ENCODE measurements at places on chromosomes 11 and 22.

- DNase-seq: no peak
Observed at GRCh38 chr11:88115828-88116755, 59.2 kb downstream of the RAB38 start.

DNA sequence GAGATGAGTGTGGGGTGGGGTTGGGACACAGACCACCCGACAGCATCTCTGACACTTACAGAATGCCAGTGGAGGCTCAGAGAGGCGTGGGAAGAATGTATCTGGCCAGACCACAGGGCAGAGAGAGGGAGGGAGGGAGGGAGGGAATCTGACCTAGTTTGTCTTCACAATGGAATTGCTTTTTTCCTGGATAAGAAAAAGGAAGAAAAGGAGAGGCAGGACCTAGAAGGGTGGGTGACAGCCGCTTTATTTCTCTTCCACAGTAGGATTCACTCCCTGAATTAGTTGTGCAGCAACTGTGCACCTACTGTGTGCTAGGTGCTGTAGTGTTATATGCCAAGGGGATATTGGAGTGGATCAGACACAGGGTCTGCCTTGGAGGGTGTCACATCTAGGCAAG is 3.7 kb downstream of the KCNK4 start:
- DNase-seq: no peak

GRCh38 chr11:11454671-11455223 is 101.7 kb upstream of the CSNK2A3 start:
- DNase-seq: no peak

GRCh38 chr11:28770806-28771205 is 662.6 kb downstream of the METTL15 start:
- no peak for DNase-seq

GRCh38 chr11:2766166-2766565 is 66.4 kb upstream of the KCNQ1OT1 start:
- DNase-seq: no peak

GRCh38 chr11:110243791-110244190 is 52.6 kb downstream of the RDX start:
- no peak for DNase-seq

DNA sequence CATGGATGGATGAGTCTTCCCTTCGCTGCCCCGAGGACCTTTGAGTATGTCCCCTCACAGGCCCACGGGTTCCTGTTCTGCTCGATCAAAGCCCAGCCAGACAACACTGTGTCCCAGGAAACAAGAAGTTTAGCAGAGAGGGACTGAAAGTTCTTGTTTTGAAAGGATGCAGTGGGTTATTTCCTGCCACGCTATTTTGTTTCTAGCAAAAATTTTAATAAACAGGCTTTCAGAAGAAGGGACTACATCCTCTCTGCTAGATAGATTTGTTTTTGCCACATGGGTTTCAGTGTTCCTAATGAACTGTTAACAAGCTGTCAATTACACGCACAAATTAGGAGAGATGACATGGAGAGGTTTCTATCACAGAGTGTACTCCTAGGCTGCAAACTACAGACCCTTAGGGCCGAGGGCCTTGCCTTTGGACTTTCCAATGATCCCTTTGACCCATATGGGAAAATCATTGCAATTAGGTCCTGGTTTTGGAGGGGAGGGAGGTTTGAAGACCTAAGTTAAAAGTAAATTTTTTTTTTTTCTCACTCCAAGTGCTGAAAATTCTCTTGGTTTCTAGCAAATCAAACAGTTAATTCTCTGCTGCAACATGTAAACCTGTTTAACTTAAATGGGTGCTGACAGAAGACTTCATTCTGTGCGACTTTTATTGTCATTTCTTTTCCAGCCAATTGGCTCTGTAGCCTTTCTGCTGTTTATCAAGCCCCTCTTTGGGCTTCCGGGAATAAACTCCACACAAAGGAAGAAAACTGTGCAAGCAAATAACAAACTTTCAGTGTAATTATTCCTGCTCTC is 81.4 kb downstream of the RCN1 start:
- DNase-seq: no peak

- no peak for DNase-seq
Observed at GRCh38 chr11:217704-218103, 10.2 kb downstream of the RIC8A start.

- DNase-seq: no peak
Observed at GRCh38 chr22:19654338-19654987, 59.8 kb upstream of the SEPTIN5 start.

- no peak for DNase-seq
Observed at GRCh38 chr11:40397141-40397540, 1062.3 kb downstream of the LRRC4C start.

GRCh38 chr11:60868682-60869450 is 1.5 kb downstream of the ZP1 start:
- no peak for DNase-seq

DNA sequence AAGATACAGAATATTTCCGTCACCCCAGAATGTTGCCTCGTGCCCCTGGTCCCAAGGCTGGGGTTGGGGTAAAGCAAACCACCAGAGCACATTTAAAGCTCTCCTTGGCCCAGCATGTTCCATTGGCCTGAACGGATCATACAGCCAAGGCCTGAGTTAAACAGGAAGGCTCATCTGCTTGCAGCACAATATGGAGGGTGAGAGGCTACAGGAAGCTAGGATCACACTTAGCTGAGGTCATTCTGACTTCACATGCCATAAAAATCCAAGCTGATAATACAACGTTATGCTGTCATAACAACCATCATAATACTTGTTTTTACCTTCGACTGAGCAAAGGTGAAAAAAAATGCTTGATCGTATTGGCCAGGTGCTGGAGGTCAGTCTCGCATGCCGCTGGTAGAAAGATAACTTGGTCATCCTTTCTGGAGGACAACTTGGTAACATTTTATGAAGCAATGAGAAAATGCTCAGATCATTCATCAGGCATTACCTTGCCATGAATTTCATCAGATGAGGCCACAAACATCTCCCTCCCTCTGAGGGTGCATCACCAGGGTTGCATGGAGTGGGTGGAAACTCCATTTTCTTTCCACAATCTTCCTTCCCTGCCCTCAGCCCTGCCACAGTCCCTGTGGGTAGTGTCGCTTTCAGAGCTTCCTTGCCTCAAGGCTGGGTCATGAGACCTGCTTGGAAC is 31.9 kb upstream of the RTL6 start:
- no peak for DNase-seq

- DNase-seq: no peak
Observed at GRCh38 chr11:7537265-7537664, 23.5 kb downstream of the PPFIBP2 start.

- no peak for DNase-seq
Observed at GRCh38 chr11:133981156-133981555, 24.4 kb upstream of the IGSF9B start.

Data from T follicular helper cell (primary cell).